ENCODE measurements at places on chromosomes 4 and X.

DNA sequence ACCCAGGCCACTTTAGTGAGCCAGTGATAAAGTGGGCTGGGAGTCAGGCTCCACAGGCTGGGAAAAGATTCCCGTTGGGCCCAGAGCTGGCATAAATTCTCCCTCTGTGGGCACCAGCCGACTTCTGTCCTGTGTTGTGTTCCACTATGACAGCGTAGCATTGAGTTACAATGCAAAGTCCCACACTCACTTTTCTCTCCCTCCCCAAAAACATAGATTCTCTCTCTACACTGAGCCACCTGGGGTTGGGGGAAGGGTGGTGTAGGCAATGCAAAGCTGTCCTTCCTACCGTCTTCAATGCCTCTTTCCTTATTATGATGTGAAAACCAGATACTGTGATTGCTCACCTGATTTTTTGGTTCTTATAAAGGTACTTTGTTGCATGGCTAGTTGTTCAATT is 566.2 kb downstream of the RAPGEF2 start:
- no peak for DNase-seq

DNA sequence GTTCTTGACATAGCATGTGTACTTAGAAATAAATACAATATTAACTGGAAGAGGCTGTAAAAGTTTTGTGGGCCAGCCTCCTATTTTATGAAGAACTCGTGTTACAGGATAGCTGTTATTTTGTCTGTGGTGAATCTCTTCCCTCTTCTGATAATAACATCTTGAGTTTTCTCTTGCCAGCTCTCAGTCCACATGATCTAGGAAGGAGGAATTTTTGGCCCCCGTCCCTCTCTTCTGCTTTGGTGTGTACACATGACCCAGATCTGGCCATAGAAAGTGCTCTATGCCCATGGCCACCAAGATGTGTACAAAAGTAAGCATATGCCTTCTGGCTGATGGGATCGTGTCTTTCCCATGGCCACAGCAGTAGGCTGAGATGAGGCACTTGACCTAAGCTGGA is 108.0 kb upstream of the LEF1 start:
- peak; percentile 4 for DNase-seq

GRCh38 chrX:129654652-129655546 is at the start of gene APLN:
Gene APLN, minus strand, starts transcription at chrX:129654956. Its CDS starts 326 bp downstream, at chrX:129654630.
- DNase-seq, result peak; percentile 70

DNA sequence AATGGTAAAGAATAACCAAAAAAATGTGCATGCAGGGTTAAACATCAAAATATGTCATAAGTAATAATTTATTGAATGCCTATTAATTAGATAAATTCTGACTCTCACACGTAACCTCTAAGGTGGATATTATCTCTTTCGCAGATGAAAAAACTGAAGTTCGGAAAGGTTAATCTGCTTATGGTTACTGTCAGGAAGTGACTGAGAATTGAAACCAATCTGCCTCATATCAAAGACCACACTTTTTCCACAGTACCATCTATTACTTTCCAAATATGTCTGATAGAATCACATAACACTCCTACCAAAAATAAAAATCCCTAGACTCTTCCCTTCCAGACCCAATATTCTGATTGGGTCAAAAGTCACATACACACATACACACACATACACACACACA is 6.2 kb downstream of the CHIC2 start:
- DNase-seq, result no peak

Measured in choroid plexus epithelial cell (primary cell).